Activated CD8-positive, alpha-beta memory T cell treated with anti-CD3 and anti-CD28 coated beads, Interleukin-2, amount 10 ng/mL, durations not matched to agents 7 days and 5 days (primary cell): ENCODE measurements at places on chromosomes 2 and 18. TPM values are rescaled to one million over a fixed set of nuclear protein-coding genes. Genes with fewer than 3 reads are reported as not detected.

- H3K4me3 ChIP-seq, result no peak overlapping the region
- DNase-seq, result no peak
- peaks cover 33% of the 10 kb centered on the region for H3K4me1 ChIP-seq
- no peak overlapping the region for H3K27ac ChIP-seq
- H3K36me3 ChIP-seq, result no peaks in the 10 kb centered on the region
Observed at GRCh38 chr2:177164131-177164530, 48.5 kb upstream of the HNRNPA3 start.

DNA sequence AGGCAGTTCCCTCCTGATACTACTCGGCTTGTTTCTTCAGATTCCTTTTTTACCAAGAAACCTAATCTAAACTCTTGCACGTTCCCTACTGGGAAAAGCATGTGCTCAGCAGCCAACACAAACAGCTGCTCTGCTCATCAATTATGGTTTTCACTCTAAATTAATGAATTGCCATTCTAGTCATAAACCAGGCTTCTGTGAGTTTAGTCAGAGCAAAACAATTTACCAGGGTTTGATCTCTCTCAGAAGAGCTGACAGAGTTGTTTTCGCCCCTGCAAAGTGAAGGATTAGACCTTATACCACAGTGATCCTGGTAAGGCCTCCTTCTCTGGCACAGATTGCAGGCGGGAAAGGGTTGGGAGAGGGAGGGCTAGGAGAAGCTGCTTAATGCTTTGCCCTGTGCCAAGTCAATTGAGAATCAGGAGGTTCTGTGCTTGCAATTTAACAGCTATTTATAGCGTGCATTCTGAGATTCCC is 57.2 kb downstream of the REEP1 start:
- H3K4me1 ChIP-seq, result peaks cover 1% of the 10 kb centered on the region
- peaks cover 27% of the 10 kb centered on the region for H3K27me3 ChIP-seq
- no peaks in the 10 kb centered on the region for H3K36me3 ChIP-seq
- DNase-seq, result no peak
- H3K4me3 ChIP-seq, result no peak overlapping the region
- no peak overlapping the region for H3K27ac ChIP-seq

DNA sequence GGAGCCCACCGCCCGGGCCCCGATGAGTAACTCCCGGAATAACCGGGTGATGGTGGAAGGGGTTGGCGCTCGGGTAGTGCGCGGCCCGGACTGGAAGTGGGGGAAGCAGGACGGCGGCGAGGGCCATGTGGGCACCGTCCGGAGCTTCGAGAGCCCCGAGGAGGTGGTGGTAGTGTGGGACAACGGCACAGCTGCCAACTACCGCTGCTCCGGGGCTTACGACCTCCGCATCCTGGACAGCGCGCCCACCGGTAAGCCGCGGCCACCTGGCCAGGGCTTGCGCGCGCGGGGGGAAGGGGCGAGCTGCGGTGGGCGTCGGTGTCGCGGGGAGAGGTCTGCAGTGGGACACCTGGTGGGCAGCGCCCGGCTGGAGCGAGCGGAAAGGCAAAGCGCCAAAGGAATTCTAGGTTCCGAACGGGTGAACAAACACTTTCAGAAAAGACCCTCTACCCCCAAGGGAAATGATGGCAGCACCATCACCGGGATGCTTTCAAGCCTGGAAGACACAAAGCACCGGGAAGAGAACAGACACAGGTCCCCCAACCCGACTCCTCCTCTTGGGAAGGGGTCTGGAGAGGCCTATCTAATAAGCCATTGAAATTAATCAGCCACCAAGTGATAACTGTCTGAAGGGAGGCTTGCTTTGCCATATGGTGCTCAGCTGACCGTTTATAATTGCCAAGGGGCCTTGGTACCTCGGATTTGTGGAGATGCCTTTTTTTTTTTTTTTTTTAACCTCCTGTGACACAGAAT is 1.1 kb downstream of the MIB1 start:
- peaks cover 50% of the 10 kb centered on the region for H3K4me1 ChIP-seq
- peak; percentile 54 for DNase-seq
- H3K27ac ChIP-seq, result peak overlapping the region; percentile 84
- H3K27me3 ChIP-seq, result no peaks in the 10 kb centered on the region
- peak overlapping the region; percentile 82 for H3K4me3 ChIP-seq

DNA sequence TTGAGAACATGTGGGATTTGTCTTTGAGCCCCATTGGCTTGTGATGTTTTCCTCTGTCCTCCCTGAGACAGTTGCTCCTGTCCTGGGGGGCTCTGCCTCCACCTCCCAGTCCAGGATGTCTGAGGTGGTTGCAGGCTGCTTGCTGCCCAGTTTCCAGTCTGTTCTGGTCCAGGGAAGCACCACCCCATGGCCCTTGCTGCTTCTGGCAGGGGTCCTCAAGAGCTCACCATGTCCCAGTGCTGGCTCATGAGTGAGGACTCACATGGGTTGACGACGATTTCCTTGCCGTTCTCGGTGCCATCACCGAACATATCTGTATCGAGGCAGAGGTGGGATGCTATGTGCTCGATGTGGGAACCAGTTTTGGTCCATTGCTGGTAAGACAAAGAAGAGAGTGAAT is 103.4 kb upstream of the CAPN13 start:
- no peak overlapping the region for H3K27ac ChIP-seq
- H3K4me3 ChIP-seq, result no peak overlapping the region
- H3K4me1 ChIP-seq, result no peaks in the 10 kb centered on the region
- DNase-seq, result no peak
- H3K27me3 ChIP-seq, result no peaks in the 10 kb centered on the region
- no peaks in the 10 kb centered on the region for H3K36me3 ChIP-seq

DNA sequence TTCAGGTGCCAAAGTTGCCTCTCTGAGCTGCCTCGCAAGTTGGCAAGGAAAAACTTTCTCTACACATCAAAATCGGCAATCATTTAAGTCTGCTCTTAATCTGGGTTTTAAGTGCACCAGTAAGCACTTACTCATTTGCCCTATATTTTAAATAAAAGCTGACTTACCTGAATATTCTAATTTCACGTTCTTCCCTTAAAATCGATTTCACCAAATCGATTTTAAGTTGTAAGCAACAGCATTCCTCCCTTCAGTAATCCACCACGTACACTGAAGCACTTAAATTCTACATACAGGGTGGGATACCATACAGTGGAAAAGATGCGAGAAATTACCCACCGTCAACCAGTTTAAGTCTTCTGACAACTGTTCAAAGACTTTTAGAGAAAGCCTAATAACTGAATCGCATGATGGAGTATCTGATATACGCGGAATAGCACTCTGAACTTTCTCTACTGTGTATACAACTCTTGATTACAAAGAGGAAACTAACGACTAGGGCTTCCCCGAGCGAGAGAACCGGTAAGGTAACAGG is 1.6 kb downstream of the PPP3R1 start:
- H3K4me3 ChIP-seq, result peak overlapping the region; percentile 84
- no peak for DNase-seq
- H3K27ac ChIP-seq, result peak overlapping the region; percentile 94
- no peaks in the 10 kb centered on the region for H3K27me3 ChIP-seq

DNA sequence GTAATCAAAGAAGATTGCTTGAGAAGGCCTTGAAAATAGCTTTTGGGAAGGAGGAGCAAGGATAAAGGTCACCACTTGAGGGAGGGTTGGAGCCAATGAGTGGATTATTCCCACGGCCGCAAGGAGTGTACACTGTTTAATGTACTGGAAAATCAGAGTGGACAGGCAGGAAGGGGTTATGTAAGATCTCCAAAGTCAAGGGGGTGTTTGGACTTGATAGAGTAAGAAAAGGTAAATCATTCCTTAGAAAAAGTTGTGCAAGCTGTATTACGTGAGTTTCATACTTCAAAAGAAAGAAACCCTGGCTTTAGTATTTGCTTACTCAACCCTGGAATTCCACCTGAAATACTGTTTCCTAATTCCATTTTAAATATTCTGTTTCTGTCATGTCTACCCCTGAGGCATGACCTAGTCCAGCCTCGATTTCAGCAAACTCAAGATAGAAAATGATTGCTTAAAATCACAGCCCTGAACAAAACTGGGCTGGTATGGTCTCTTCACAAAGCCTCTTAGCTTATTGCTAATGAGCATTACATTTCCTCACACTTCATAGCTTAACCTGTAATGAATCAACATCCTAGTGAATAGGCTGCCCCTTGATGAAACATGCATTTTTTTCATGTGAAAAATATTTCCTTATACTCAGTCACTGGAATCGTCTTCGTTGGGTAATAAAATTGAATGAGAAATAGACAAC is 1.1 kb downstream of the MREG start:
- H3K4me3 ChIP-seq, result peak overlapping the region; percentile 90
- DNase-seq, result no peak
- no peaks in the 10 kb centered on the region for H3K27me3 ChIP-seq
- H3K36me3 ChIP-seq, result peaks cover 6% of the 10 kb centered on the region

The GALR1 gene
- not detected for total RNA-seq

The TAF1B gene
- total RNA-seq, result 31.2 TPM

The IFIH1 gene
- 66.8 TPM for total RNA-seq

The LIMS2 gene
- 4.5 TPM for total RNA-seq
